D721Med (cell line): ENCODE measurements at places on chromosomes 1 and 21.

- DNase-seq: no peak
Measured at GRCh38 chr1:21397813-21398188, 42.1 kb upstream of the NBPF3 start.

GRCh38 chr1:25914074-25914995 is 8.1 kb upstream of the STMN1 start:
- no peak for DNase-seq

GRCh38 chr1:172178886-172179285 is 241.6 kb upstream of the C1orf105 start:
- DNase-seq: no peak

DNA sequence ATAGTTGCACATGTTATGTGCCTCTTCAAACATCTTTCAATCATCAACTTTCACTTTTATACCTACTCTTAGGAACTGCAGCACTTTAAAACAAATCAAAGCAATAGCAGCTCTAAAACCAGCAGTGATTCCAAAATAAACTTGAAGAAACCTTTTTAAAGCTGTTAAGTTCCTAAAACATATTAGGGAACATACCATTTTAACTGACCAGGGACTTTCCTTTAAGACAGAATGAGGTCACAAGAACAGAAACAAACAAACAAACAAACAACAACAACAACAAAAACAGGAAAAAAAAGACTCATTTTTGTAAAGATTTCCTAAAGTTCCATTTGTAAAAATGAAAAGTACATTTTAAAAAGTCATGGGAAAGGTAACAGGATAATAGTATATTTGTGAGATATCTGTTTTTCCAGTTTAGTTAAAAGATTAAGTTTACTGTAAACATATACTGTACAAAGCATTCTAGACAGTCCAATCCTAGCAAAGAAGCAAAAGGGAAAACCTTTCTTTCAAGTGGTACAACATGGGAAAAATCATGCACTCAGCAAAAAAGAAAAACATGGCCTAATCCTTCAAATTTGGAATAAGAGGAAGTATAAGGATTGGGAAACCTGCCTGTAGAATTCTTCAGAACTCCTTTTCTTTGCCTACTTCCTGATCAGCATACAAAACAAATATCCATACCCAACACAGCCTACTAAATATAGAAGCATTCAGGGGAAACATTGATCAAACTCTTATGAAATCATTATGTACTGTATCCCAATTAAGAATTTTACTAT is 45.5 kb downstream of the EPS15 start:
- DNase-seq: no peak

DNA sequence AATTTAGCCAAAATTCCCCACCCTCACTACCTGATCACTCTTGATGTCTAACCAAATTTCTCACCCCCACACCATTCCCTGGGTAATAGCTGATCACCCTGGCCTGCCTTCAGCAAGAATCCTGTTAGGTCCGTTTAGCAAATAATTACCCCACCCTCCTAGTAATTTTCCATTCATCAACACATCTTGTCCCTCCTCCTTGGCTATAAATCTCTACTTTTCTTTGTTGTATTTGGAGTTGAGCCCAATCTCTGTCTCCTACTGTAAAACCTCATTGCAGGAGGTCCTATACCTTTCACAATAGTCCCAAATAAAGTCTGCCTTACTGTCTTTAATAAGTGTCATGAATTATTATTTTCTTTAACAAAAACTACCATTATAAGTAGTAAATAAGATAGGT is 6.9 kb upstream of the PRKAA2 start:
- DNase-seq: no peak

- DNase-seq: no peak
Measured at GRCh38 chr1:47388030-47388890, 27.8 kb upstream of the FOXE3 start.

GRCh38 chr1:226656601-226657277 is 82.3 kb downstream of the ITPKB start:
- DNase-seq: no peak

- no peak for DNase-seq
Measured at GRCh38 chr1:91876040-91876470, 9.9 kb downstream of the TGFBR3 start.

- no peak for DNase-seq
Measured at GRCh38 chr1:31479811-31480210, 66.8 kb downstream of the SERINC2 start.

DNA sequence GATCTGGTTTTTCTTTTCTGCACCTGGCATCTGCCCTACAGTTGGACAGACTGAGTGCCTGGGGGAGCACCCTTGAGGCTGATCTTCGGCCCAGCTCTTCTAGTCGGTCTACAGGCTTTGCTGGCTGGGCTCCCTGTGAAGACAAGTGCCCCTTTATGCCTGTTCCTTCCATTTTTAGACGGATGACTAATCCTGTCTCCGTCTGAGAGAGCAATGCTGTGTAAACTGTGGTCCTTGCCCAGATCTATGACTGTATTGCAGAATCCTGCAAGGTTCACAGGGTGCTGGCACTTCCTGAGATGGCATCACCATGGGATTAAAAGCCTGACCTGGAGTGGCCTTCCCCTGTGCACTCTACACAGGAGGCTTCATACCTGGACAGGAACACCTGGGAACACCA is 47.6 kb upstream of the SAMD13 start:
- no peak for DNase-seq

DNA sequence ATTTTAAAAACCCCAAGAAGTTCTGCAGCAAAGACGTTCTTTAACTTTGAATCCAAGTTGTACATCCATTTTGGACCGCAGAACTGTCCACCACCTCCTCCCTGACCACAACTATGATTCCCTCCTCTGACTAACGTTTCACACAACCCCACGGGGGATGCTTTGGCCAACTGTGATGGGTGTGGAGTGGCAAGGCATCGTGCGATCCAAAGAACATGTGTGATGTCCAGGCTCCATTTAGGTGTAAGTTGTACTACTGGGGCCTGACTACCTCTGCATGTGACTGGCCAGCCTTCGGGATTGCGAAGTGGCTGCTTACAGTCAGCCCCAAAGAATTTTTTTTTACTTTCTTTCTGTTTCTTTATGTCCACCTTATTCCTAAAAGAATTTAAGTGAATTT is 6.7 kb downstream of the KCNJ15 start:
- DNase-seq: no peak

- DNase-seq: no peak
Measured at GRCh38 chr21:45011426-45011825, 63.0 kb upstream of the ADARB1 start.
